ENCODE measurements at places on chromosomes 11 and 22.

DNA sequence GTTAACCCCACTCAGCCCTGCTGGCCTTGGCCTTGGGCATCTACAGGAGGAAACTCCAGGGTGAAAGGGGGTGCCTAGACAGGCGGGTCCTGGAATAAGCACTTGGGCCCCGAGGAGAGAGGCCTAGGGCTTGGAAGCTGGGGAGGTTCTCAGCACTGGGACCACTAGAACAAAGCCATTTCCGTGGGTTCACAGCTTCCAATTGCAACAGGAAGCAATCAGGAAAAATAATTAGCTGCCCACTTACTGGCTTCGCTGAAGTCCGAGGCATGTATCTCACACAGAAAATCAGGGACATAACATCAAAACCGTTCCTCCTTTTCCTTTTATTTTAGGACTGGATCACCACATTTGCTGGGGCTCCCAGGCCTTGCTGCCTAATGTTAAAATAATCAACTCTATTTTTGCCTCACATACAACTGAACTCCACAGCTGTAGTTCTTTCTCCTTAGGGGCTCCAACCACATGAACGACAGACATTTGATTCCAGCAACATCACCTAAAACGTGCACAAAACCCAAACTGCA lies 161.1 kb upstream of the GRK3 start:
- no peak for DNase-seq

DNA sequence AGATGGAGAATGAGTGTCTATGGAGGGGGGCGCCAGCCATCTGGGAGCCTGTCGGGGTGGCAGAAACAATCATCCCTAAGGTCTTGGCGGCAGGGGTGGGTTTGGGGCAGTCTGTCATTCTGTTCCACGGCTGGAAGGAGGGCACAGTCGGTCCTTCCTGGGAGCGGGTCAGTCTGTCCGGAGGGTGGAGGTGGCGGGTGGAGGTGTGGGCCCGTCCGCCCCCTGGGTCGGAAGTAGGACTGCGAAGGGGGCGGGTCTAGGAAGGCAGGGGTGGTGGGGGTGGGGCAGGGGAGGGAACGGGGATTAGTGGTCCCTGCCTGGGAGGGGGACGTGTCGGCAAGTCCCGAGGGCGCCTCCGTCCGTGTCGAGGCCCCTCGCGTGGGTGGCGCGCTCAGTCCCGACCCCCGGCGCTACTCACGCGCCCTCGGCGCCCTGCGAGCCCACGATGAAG lies 461 bp downstream of the TBC1D10A start:
- peak; percentile 43 for DNase-seq

DNA sequence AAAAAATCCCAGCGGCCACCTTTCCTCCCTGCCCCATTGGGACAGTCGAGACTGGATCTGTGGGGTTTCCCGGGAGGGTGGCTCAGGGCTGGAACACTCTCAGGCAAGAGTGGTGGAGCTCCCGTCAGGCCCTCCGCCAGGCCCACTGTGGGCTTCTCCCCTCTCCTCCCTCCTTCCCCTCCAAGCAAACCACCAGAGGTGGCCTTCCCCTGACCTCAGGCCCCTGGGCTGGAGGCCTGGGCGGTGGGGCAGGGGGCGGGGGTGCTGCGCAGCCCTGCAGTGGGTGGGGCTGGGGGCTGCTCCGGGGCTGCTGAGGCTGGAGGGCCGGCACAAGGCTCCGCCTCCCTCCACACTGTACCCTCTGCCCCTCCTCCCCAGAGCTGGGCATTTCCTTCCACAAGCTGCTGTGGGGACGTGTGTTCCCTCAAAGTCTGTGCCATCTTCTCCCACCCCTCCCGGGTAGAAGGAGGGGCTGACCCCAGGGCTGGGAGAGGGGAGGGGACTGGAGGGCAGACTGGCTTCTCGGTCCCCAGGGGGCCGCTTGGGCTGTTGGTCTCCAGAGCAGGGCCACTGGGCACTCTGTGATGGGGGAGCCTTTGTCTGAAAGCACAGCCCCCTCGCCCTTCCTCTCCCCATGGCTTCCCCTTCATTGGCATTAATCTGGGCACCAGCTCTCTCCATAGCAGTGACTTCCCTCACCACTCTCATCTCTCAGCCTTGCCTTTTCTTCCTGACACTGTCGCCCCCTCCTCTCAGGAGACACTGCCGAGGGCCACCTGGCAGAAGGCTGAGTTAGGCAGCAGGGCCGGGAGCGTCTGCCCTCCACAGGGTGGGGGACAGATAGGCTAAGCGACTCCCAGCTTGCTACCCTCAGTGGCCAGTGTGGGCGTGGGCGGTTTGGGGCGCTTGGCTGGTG lies 7.1 kb downstream of the RCOR2 start:
- no peak for DNase-seq

GRCh38 chr22:26825960-26826935 lies 168.9 kb downstream of the MIAT start:
- DNase-seq, result peak; percentile 16

- DNase-seq, result no peak
These were observed 7.1 kb upstream of the IL2RB start for GRCh38 chr22:37156686-37157435.

- no peak for DNase-seq
These were observed 204.9 kb downstream of the CEP164 start for GRCh38 chr11:117532568-117532967.

DNA sequence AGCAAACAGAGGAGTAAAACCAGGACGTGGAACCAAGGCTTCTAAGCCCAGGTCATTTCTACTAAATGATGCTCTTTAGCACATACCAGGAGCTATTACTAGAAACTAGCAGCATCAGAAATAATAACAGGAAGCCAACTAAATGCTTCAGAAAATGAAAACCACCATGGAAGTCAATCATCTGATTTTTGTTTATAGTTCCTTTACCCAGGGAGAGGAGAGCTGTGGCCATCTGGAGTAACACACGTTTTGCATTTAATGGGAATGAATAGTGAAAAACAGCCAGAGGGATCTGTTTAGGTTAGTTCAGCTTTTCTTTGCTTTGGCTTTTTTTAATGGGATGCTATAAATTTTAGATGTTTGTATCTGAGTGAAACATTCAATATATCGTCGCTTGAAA lies 250.7 kb upstream of the ARHGAP20 start:
- no peak for DNase-seq

- peak; percentile 84 for DNase-seq
These were observed at the start of gene SMCO4 for GRCh38 chr11:93543292-93543977. Gene SMCO4 (minus strand): TSS chr11:93543391. CDS start chr11:93479189, 64,202 bp downstream.

DNA sequence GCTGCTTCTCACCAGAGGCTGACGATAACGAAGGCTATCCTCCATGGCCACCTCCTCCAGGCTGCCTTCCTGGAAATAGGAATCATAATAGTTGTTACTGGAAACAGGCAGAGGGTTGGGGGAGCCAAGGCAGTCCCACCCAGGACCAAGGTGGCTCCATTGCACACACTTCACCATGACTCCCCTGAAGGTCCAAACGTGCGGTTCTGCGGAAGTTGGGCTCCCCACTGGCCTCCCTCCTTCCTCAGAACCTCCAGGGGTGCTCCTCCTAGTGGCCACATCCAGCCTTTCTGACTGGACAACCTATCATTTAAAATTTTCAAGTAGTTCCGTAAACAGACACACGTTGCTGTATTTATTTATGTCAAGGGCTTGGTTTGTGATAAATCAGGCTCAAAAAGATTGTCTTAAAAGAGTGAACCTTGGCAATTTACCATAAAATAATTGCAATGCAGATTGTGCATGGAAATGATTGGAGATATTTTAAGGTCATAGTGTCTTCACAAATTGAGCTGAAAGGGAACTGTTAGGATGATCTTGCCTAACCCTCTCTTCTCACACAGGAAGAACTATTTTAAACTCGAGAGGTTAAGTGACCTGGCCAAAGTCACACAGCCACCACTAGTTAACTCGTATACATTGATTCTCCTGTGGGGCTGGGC lies 1.4 kb upstream of the TCN2 start:
- DNase-seq, result peak; percentile 39

- no peak for DNase-seq
These were observed 99.2 kb upstream of the FGF3 start for GRCh38 chr11:69918231-69918937.

DNA sequence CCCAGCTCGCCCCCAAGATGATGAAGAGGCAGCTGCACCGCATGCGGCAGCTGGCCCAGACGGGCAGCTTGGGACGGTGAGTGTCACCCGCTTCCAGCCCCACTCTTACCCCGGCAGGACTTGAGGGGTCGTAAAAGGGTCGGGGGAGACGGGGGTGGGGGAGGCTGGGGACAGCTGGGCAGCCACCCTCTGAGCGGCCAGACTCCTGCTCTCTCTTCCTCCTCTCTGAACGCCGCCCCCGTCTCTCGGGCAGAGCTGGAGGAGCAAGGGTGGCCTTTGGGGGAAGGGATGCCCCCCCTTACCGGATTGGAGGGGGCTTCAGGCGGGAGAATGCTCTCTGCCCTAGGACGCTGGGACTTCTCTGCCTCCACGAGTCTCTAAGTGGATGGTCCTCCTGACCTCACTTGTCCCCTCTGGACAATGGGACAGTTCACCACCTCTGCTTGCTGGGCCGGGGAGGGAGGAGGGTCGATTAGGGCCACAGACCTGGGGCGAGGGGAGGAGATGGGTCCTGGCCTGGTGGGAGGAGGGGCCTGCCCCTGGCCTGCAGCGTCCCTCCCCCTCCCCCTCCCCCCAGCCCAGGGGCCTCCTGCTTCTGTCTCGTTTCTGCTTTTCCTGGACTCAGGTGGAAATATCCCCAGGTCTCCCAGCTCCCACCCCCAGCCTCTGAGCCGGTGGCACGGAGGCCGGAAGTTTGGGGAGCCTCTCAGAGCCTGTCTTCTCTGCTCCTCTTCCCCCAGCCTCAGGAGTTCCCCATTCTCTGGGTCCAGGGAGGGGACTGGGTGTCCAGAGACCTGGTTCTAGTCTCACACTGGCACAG lies 512 bp downstream of the SH3BP1 start:
- DNase-seq, result no peak

Measured in EL (cell line).